ENCODE measurements at places on chromosomes 12 and 14.

GRCh38 chr12:45789025-45789424, 59.5 kb downstream of the ARID2 start:
- DNase-seq = no peak

DNA sequence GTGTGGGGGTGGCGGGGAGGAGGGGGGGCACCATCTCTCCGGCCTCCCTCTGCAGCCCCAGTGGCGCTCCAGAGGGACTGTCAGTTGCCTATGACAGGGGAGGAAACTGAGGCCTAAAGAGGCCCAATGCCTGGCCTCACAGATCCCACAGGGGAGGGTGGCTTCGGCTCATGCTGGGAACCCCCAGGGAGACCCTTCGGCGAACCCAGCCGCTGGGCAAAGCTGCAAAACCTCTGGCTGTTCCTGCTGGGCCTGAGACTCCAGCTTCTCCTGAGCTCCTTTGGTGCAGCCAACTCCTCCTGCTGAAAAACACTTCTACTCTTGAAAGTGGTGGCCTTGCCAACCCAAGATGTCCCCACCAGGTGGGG, 170.1 kb upstream of the RTL1 start:
- DNase-seq = no peak

- DNase-seq = no peak
Measured at GRCh38 chr12:65970821-65971220, 146.5 kb downstream of the HMGA2 start.

DNA sequence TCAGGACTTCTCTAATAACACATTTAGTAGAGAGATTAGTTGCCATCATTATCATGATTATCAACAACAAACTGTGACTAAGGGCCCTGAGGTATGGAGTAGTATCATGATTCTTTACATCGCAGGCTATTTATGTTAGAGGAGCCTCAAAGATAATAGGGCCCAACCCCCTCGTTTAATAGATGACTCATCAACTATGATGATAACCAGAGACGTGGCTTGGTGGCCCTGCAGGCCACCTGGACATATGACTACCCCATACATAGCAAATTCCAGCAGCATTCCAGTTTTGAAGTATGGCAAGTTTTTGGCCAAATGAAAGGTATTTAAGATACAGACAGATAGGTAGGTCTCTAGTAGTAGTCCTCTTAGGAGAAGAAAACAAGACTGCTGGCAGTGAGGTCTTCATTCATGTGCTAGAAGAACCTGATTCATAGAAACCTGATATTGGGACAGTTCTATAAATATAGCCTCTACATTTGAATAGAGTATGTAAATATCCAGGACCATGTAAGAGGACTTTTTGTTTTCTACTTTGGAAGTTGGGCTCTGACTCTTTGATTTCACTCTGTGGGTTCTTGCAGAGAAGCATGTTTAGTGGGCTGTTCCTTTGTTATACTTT, 5.6 kb downstream of the RIC8B start:
- DNase-seq = no peak

- DNase-seq = no peak
Measured at GRCh38 chr12:91561958-91562325, 379.3 kb upstream of the DCN start.

DNA sequence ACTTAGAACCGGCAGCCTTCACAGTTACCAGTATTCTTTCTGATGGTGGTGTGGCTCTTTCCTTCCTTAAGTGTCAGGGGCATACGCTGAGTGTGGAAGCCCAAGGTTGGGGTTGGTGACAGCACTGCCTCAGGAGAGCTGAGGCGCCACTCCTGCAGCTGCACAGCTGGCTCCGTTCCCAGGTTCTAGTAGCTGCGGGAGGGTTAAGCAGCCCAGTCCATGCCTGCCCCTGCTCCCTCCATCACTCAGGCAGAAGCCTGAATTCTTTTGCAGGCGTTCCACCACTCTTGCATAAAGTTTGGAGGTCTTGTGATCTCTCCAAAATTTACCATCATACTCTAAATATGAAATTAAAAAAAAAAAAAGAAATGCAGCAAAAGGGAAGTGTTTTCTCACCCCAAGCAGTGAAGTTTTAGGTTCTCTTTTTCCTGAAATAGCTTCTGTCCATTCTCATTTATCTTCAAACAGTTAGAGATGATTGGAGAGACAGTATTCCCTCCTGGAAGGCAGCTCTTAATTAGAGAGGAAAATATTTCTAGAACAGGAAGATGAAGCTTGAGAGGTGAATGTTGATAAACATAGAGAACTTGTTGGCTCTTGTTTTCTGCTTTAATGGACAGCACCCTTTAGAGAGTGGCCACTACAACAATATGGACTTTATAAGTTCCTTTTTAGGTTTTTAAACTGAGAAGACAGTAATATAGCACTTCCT, 136.1 kb downstream of the FGD4 start:
- no peak for DNase-seq

DNA sequence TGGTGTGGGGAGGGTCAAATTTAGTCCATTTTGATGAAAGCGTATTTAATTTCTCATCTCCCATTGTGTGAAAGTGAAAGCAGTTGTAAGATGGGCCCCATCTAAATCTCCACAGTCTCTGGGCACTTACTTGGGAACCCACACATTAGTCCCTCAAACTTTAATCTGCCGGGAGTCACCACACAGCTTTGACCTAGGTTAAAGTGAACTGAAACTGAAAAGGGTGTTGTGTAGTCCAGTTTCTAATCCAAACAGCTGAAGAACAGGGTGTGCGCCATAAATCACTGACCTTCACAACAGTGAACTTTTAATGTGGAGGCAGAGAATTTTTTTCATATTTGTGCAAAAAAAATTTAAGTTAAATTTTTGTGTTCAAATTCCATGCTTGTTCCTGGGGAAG, 48.4 kb upstream of the PTPRO start:
- DNase-seq = no peak

GRCh38 chr14:104445086-104445485, 134.5 kb upstream of the C14orf180 start:
- DNase-seq = no peak

DNA sequence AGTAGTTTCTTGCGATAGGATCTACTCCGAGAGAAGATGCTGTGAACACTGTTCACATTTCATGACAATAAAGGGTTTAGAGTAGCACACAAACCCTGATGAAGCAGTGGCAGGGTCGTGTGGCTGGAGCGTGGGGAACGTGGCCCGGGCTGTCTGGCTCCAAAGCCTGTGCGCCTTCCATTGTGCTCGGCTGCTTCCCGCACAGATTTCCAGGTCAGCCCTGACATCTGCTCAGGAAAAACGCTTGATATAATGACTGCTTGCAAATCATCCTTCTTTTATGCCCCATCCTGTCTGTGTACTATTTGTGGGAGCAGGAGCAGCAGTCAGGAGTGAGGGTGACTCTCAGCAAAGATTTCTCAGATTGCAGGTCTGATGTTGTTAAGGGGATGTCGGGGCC, 78.6 kb downstream of the EML1 start:
- DNase-seq = no peak

DNA sequence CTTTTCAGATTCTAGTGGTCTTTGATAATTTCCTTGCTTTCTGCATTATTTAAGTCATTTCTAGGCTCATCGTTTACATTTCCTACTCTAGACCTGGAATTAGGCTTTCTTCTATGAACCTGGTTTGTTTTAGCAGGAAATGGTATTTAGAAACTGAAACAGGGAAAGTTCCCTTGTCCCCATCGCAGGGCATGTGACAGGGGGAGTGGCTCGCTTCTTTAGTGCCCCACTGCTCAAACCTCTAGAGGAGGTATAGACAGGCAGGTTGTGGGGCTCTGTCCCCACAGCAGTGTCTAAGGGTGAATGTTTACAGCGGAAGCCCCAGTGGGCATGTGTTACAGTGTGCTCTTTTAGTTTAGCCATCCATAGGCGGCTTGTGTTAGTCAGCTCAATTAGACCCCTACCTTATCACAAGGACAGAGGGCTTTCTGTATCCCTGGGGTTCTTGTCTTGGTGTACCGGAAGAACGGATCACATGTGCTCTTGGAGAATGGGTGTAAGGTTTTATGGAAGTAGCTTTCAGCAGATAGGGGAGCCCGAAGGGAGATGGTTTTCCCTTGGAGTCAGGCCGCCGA, 25.0 kb downstream of the IFT81 start:
- no peak for DNase-seq

DNA sequence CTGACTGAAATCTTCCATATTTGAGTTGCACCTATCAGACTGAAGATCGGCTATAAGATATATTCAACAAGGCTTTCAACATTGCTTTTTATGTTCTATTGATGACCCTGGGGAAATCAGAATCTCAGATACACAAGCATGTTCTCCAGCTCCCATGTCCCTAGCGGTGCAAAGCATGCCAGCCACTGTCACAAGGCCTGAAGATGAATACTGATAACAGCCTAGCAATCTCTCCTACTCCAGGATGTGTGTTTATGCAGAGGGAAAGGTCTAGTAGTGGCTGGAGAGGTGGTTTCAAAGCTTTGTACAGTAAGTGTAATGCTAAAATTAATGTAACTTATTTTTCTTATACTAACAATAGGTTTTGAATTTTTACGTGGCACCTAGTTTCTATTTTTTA, 64.6 kb downstream of the SOX5 start:
- DNase-seq = no peak

GRCh38 chr14:63662776-63663175, 21.1 kb upstream of the WDR89 start:
- no peak for DNase-seq

- no peak for DNase-seq
Measured at GRCh38 chr14:96660123-96660522, 137.1 kb upstream of the VRK1 start.

DNA sequence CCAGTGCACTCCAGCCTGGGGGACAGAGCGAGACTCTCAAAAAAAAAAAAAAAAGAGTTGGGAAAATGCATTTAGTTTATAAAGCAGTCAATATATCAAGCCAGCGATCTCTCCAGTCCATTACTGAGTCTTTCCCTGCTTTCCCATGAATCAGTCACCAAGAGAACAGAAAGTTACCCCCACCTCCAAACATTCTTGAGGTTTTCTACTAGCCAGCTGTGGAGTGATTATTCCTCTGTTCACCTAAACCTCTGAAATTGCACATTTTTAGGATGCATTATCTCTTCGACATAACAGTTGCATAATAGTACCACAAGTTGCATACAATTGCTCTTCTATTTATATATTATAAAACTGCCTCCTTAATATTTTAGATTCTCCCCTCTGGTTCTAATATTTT, 134.8 kb upstream of the DIO3 start:
- no peak for DNase-seq

DNA sequence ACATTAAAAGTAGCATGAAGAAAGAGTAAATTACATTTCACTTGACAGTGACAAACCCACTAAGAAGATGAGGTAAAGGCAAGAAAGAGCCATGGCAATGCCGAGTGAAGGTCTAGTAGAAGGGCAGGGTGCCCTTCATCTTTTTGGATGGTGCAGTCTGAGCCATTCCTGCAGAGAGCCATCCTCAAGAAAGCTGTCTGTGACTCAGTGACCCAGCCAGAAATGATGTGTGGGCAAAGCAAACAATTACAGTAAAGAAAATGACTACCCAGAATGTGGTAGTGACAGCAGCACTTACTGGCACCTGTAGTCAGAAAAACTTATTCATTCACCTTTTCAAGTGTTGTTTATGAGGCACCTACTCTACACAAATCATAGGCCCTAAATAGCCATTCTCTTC, 281.7 kb downstream of the DUSP6 start:
- no peak for DNase-seq

DNA sequence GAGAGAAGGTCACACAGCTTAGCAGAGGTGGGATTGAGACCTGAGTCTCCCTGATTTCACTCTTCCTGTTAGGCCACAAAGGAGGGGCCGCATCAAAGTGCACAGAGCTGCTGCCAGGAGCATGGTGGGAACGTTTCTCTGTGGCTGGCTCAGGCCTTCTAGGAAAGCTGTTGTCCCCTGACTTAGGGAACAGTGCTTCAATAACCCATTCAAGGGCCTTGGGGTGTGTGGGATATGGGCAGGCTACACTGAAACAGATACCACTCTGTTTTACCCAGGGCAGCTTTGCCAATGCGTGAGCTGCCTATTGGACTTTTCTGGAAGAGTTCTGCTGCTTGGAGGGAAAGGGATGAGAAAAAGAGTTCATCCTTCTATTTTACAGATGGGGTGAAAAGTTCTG, 110.0 kb downstream of the ADCK1 start:
- no peak for DNase-seq

- no peak for DNase-seq
Measured at GRCh38 chr12:96501133-96501761, 11.9 kb downstream of the CFAP54 start.

DNA sequence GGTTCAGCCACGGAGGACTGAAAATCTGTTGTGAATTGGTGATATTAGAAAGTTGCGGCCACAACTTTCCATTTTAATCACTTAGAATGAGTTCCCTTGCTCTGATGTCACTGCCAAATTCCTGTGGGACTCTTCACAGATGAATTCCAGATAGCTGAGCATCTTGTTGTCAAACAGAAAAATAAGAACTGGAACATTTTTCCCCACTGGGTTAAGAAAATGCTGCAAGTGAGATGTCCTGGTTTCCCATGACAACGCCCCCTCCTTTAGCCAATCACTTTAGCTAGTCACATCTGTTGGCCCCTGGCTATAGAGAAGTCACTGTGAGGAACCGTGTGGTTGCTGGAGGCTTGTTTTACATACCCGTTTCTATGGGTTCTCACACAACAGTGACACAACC, 135.9 kb downstream of the KTN1 start:
- DNase-seq = no peak

GRCh38 chr14:73795974-73796373, 55.7 kb upstream of the PTGR2 start:
- no peak for DNase-seq

- DNase-seq = no peak
Measured at GRCh38 chr14:79493081-79493645, 718.1 kb downstream of the DIO2 start.

GRCh38 chr14:38279572-38279971, 23.7 kb upstream of the CLEC14A start:
- DNase-seq = no peak

GRCh38 chr12:46693518-46693917, 132.3 kb downstream of the SLC38A4 start:
- DNase-seq = no peak

DNA sequence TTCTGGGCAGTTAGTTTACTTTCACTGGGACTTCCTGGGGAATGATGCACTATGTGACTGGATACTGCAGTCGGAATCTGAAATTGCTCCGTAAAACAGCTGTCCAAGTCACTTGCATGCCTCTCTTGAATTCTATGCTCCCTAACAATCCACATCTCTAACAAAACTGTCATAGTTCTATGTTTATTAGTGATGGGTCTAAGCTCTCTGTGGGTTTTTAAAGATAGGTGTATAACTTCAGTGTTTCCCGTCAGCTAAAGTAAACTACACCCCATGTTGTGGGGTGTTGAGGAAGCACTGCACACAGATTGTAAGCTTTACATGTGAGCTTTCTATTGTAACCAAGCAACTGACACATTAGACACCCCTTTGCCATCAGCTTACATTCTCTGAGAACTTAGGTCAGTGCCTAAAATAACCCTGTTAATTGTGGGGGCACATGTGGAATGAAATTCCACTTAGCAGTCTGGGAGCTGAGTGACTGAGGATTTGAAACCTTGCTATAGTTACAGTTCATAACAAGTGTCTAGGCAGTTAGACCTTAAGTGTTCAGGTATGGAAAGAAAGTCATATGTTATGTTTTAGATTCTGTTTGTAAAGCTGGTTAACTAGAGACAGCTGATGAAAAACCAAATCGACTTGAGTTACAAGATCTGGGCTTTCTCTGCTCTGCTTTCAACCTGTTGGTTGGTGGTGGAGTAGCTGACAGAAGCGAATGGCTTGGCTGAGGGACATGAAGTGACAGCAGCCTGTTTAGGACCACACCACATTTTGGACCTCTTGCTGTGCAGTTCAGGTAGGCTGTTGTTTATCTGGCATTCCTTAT, 165.7 kb downstream of the AKAP6 start:
- no peak for DNase-seq

- no peak for DNase-seq
Measured at GRCh38 chr12:115341442-115341841, 657.5 kb upstream of the TBX3 start.

- no peak for DNase-seq
Measured at GRCh38 chr14:90627478-90627877, 188.8 kb downstream of the TTC7B start.
